ENCODE measurements at places on chromosomes 2 and 18.

DNA sequence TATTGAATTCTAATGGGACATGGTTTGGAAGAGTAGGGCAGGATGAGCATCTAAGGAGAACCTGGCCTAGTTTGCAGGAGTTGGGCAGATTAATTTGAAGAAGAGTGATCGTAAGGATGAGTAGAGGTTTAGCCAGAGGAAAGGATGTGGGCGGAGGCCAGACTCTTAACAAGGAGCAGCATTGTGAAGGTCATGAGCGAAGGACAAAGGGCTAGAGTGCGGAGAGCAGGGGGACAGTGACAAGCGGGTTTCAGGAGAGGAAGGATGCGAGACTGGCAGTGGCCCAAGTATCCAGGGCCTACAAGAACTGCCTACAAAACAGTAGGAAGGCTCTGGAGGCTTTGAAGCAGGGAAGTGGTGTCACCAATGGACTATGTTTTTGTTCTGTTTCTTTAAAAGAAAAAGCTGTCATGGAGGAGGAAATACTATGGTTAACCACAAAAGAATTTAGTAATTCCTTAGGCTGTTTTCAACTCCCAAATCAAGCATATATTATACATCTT is 20.1 kb downstream of the SLC66A3 start:
- DNase-seq = no peak

DNA sequence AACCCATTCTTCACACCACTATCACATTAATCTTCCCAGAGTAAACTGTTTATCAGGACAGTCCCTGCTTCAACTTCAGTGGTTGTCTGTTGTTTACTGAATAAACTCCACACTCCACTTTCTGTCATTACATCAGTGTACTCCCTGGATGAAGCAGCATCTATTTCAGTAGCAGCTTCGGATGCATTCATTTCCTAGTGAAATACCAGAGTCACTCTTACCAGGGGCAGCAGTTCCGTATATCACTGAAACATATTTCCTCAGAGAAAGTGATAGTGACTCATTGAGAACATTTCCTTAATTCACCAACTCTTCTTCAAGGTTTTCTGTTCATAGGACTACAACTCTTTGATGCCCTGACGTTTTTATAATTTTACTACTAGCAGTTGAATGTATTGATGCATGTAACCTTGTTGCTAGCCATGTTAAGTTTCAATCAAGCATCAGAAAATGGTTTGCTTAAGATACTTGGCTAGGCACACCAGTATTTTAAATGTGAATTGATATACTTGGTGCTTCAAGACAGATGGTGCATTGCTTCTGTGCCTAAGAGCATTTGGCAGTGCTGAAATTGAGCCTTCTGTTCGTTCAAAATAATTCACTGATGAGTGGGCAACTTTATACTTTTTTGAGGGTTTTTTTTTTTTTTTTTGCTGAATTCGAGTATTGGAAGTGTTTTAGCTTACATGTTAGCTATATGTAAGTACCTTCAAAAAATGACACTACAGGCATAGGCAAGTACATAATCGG is 92.3 kb downstream of the UBE2E3 start:
- DNase-seq = no peak

DNA sequence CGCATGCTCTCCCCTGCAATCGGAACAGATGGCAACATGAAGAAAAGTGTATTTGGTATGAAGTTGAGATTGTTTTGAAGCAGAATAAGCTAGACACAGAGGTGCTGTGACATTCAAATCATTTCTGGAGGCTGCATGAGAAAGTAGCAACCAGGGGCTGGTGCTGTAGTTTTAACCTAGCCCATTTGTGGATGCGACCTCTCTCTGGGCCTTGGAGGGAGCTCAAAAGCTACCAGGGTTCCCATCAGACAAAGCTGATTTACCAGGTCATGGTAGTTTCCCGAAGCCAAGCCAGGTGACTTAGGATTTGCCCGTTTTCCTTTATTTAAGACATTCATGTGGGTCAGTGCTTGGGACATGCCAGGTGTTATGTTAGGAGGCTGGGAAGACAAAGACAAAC is 77.5 kb downstream of the CIB4 start:
- no peak for DNase-seq

- DNase-seq = no peak
These were observed 1.2 kb upstream of the HAAO start for GRCh38 chr2:42793334-42794270.

DNA sequence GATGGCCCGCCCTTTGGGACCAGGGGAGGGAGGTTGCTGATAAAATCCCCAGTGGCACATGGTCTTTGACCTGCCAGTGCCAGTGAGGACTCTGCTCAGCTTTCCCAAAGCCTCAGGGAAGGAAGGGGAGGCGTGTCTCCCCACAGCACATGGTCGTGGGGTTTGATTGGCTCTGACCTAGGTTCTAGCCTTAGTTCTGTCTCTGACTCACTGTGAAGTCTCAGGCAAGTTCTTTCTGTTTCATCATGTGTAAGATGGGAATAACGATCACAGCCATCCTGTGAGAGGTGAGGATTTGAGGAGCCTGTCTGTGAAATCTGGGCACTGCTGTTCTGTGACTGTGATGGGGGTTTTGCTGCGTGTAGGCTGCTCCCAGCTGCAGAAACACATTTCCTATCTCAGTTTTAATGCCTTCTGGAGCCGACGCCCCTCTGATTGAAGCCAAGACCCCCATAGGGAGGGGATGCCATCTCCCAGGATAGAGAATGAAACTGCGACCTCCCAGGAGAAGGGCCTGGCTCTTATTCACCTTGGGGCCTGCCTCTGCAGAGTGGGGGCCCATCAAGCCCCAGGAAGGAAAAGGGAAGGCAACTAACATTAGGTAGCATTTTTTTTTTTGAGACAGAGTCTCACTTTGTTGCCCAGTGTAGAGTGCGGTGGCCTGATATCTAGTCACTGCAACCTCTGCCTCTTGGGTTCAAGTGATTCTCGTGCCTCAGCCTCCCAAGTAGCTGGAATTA is 84.0 kb downstream of the DDX1 start:
- no peak for DNase-seq

DNA sequence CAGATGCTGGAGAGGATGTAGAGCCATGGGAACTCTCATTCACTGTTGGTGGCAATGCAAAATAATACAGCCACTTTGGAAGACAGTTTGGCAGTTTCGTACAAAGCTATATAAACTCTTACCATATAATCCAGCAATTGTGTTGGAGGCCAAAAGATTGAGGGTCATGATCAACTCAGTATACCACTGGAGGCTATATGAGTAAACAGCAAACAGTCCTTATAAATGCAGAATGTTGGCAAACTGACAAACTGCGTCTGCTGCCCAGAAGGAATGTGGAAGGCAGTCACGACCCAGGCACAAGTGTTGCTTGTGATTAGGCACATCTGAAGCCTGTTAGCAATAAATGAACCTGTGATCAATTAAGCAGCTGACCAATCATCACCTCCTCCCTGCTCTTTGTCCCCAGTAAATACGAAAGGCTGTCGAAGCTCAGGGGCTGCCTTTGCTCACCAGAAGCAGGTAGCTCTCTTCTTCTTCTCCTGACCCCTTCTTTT is 98.1 kb upstream of the SPOPL start:
- no peak for DNase-seq

- DNase-seq = no peak
These were observed 109.2 kb upstream of the GPC1 start for GRCh38 chr2:240326246-240326645.

DNA sequence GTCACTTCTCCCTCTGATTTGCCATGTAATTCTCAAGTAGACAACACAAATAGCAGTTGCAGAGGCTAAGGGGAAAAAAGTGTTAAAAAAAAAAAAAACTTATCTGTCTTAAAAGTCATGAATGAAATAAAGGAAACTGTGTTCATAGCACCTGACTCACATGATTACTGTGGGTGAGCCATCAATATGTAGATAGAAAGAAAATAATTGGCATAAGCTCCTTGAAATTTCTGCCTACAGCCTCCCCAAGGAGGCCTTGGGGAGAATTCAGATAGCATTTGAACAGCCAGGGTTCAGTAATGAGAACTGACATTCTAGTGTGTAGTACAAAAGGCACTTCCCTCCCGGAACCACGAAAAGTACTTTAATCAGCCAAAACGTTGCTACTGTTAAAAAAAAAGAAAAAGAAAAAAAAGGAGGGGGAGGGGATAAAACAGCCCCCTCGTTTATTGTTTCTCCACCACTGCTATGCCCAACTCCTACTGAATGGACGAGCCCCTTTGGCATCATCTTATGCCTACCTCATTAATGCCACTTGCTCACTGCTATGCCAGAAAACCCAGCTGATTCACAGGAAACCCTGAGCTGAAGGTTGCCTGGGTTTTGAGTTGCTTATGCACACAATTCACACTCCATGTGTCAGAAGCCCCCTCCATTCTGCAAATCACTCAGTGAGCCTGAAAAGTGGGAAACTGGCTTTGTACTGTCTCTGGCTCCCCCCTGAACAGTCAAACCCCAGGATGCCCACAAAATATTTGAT is 65.5 kb upstream of the KLF7 start:
- no peak for DNase-seq

DNA sequence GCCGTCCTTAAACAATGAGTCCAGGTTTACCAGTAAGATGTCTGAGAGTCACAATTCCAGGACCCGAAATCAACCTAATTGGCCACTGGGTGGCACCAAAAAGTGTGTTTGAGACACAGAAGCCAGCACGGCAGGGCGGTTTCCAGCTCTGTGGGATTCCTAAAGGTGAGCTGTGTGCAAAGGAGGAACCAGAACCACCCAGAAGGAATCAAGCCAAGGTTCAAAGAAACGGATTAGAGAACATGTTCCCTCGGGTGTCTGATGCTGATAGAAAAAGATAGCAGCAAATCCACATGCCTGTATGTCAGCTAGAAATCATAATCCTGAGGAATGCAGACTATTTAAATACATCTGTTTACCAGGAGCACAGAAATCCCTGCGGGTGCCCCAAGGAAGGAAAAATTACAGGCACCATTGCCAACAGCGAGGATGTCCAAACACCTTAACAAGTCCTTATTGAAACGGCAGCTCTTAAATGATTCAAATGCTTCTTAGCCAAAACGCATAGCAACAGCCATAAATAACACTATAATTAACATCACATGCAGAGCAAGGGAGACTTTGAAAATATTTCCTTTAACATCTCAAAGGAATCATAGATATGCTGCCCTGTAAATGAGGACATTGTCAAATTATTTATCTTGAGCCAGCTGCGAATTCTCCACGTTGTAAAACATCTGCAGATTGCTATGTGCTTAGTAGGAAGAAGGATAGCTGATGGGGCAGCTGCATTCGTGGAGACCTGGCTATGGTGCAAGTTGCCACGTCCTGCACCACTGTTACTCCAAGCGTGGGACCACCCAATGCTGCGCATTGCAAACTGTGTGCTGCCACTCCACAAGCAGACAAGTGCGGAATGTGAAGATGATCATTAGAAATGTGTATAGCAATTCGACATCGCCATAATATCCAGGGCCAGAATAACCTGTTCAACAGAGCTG is 318.7 kb upstream of the NCKAP5 start:
- DNase-seq = peak; percentile 59

DNA sequence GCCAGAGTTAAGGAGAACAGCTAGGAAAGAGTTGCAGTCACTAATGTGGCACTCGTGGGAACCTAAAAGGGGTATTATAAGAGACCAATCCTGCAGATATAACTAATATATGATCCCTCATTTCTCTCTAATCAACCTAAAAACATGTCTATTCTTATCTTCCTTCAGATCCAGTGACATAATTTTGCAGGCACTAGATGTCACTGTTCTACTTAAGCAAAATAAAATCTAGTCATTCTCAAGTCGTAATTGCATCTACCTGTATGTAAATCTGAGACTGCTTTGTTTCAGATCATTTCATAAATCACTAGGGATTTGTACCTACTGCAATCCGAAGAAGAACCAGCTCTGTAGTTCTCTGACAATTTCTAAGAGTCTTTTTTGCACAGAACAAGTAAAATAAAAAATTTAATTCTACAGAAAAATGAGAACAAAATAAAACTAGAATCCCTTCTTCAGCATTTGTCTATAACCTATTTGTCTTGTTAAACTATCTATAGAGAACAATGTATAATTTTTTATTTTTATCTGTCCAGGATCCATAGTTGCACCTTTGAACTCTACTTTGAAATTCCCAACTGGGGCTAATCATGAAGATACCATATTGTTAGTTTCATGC is 56.5 kb upstream of the ERBB4 start:
- peak; percentile 36 for DNase-seq

Data from NCI-H1105 treated with DMSO at 0.1 percent for 48 hours (cell line).